Large intestine (tissue), 12 donors: ENCODE measurements at places on chromosomes 6 and 20.

GRCh38 chr20:3702611-3703391 lies 9.6 kb downstream of the SIGLEC1 start:
- H3K27me3 ChIP-seq = peaks cover 9% of the 10 kb centered on the region
- no peaks in the 10 kb centered on the region for H3K4me1 ChIP-seq
- DNase-seq = no peak
- no peak overlapping the region for H3K27ac ChIP-seq
- H3K36me3 ChIP-seq = no peaks in the 10 kb centered on the region

DNA sequence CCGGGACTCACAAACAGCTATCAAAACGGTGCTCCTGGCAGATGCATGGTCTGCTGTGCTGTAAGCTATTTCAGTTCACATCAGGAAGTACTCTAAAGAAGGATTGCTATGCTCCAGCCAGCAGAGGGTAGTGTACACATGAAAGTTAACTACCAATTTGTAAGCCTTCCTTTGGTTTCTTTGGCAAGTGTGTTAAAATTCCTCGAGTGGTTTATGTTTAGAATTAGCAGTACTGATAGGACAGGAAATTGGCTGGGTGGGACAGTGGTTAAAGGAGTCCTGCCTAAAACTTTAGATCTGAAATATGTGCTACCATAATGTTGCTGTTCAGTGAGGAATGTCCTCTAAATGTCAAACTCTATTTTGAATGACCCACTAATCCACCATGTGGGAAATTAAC lies 47.4 kb downstream of the TRMT11 start:
- H3K36me3 ChIP-seq = peaks cover 8% of the 10 kb centered on the region
- H3K4me3 ChIP-seq = no peak overlapping the region
- peaks cover 7% of the 10 kb centered on the region for H3K4me1 ChIP-seq
- DNase-seq = peak; percentile 29
- H3K27ac ChIP-seq = no peak overlapping the region

DNA sequence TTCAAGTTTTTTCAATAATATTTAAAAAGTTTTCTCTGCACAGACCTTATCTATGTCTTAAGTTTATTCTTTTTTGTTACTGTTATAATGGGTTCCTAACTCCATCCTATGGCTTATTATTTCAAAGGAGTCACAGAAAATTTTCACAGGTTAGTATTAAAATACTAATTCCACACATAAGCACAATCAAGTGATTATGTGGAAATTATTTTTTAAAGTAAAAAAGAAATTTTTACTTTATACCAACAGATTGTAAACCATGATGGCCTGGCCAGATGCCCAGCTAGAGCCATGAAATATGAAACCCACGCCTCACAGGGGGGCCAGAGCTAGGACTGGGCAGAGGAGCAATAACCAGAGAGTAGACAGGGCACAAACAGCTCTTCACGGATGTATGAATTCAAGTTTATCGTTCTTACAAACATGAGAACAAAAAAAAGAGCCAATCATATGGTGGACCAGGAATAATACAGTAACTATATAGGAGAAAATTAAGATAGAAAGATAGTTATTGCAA lies 34.0 kb downstream of the NUDT3 start:
- no peaks in the 10 kb centered on the region for H3K27me3 ChIP-seq
- H3K27ac ChIP-seq = no peak overlapping the region
- no peak overlapping the region for H3K4me3 ChIP-seq
- H3K4me1 ChIP-seq = no peaks in the 10 kb centered on the region
- H3K36me3 ChIP-seq = no peaks in the 10 kb centered on the region
- DNase-seq = no peak

GRCh38 chr6:113057567-113058053 lies 710.5 kb downstream of the RFPL4B start:
- H3K4me3 ChIP-seq = no peak overlapping the region
- no peak overlapping the region for H3K27ac ChIP-seq
- no peaks in the 10 kb centered on the region for H3K4me1 ChIP-seq
- DNase-seq = no peak

GRCh38 chr6:131979515-131980337 lies 28.6 kb upstream of the CCN2 start:
- H3K36me3 ChIP-seq = no peaks in the 10 kb centered on the region
- peaks cover 24% of the 10 kb centered on the region for H3K4me1 ChIP-seq
- H3K27ac ChIP-seq = no peak overlapping the region
- no peaks in the 10 kb centered on the region for H3K27me3 ChIP-seq
- H3K4me3 ChIP-seq = no peak overlapping the region
- no peak for DNase-seq

- no peaks in the 10 kb centered on the region for H3K36me3 ChIP-seq
- H3K27ac ChIP-seq = no peak overlapping the region
- peaks cover 66% of the 10 kb centered on the region for H3K27me3 ChIP-seq
- DNase-seq = no peak
- no peaks in the 10 kb centered on the region for H3K4me1 ChIP-seq
Observed at GRCh38 chr20:59575653-59576052, 28.7 kb upstream of the PHACTR3 start.

- H3K27ac ChIP-seq = no peak overlapping the region
- no peak for DNase-seq
- H3K36me3 ChIP-seq = peaks cover 52% of the 10 kb centered on the region
Observed at GRCh38 chr6:41693281-41694240, 41.8 kb downstream of the TFEB start.

GRCh38 chr6:78810698-78811097 lies 56.7 kb upstream of the IRAK1BP1 start:
- DNase-seq = no peak
- no peaks in the 10 kb centered on the region for H3K4me1 ChIP-seq
- no peak overlapping the region for H3K4me3 ChIP-seq
- H3K36me3 ChIP-seq = no peaks in the 10 kb centered on the region

DNA sequence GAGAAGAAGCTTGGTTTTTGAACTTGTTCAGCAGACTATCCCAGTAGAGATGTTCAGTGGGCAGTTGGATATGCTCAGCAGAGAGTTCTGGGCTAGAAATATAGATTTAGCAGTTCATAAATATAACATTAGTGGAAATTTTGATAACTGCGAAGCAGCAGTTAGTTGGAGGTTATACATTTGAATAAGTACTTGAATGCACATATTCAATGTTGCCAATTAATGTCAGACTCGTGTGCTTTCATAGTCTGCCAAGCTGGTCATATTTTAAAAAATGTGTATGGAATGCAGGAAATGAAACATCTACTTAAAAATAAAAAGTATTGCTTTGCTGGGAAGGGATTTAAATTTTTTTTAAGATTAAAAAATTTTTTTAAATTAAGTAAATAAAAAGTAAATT lies 92.5 kb upstream of the E2F3 start:
- H3K36me3 ChIP-seq = no peaks in the 10 kb centered on the region
- H3K4me1 ChIP-seq = peaks cover 13% of the 10 kb centered on the region
- DNase-seq = no peak
- no peak overlapping the region for H3K4me3 ChIP-seq
- no peaks in the 10 kb centered on the region for H3K27me3 ChIP-seq

DNA sequence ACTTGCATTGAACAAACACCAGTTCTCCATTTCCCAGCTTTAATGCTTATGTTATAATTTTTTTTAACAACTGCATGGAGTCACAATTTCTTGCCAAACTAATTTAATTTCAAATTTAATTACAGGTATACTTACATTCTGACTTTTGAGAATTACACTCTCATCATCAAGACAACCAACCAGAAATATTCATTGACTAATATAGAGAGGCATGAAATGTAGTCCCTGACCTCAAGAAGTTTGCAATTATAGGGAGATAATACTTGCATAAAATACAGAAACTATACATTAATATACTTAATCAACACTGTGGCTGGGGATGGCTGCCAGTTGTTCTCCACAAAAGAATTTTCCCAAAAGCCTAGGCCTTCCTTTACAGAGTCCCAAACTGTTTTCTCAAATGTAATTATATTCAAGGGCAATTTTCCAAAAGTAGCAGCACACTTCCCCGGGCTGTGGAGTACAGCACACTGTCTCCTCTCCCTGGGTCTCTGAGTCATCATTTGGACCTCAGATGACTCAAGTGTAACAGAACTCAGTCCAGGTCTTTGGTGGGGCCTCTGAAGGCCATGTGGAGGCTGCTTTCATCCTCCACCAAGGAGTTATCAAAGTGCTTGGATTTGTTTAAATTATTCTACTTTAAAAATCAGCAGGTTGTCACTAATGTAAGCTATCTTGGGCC lies 114.1 kb downstream of the KIF16B start:
- DNase-seq = no peak
- peaks cover 12% of the 10 kb centered on the region for H3K4me1 ChIP-seq
- no peak overlapping the region for H3K4me3 ChIP-seq

GRCh38 chr20:58749979-58750378 lies 57.4 kb downstream of the NPEPL1 start:
- no peak overlapping the region for H3K27ac ChIP-seq
- no peaks in the 10 kb centered on the region for H3K36me3 ChIP-seq

- no peaks in the 10 kb centered on the region for H3K27me3 ChIP-seq
- H3K4me1 ChIP-seq = no peaks in the 10 kb centered on the region
- no peak overlapping the region for H3K27ac ChIP-seq
Observed at GRCh38 chr6:117955684-117956256, 48.7 kb downstream of the SLC35F1 start.

GRCh38 chr20:19588732-19589131 lies 169.3 kb upstream of the RIN2 start:
- H3K27ac ChIP-seq = no peak overlapping the region
- peaks cover 2% of the 10 kb centered on the region for H3K36me3 ChIP-seq
- no peaks in the 10 kb centered on the region for H3K4me1 ChIP-seq
- no peak for DNase-seq
- H3K27me3 ChIP-seq = peaks cover 5% of the 10 kb centered on the region
- H3K4me3 ChIP-seq = no peak overlapping the region

DNA sequence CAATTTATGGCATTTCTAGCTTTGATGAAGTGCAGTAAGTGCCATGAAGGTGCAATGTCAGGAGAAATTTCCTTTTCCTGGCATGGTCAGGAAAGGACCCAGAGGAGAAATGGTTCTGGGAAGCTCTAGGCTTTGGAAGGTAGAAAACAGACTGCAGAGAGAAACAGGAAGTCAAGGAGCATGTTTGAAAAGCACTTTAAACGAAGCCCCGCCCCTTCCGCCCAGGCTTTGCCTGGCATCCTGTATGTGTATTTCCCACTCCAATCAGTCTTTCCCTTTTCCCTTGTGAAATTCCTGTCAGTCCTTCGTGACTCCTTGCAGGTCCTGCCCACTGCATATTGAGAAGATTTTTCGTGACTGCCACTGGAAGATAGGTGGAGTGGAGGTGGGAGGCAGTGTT lies 320.9 kb upstream of the SASH1 start:
- DNase-seq = no peak
- H3K27ac ChIP-seq = no peak overlapping the region
- H3K4me3 ChIP-seq = no peak overlapping the region
- no peaks in the 10 kb centered on the region for H3K27me3 ChIP-seq

DNA sequence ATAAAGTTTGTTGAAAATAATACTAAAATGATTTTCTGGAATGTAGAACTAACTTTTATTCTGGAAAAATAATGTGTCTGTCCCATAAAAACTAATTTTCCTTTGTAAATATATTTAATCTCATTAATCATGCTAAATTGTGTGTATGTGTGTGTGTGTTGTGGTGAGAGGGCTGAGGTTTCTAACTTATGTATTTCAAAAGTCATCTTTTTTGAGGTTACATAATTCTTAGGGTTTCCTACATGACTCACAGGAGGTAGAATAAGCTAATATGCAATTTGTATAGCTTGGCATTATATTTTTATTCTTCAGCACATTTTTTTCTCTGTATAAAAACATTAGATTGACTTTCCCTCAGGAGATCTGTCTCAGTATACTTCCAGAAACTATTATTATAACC lies 64.1 kb upstream of the CLVS2 start:
- no peak for DNase-seq
- H3K36me3 ChIP-seq = no peaks in the 10 kb centered on the region
- H3K27ac ChIP-seq = no peak overlapping the region
- H3K4me1 ChIP-seq = no peaks in the 10 kb centered on the region
- H3K4me3 ChIP-seq = no peak overlapping the region

DNA sequence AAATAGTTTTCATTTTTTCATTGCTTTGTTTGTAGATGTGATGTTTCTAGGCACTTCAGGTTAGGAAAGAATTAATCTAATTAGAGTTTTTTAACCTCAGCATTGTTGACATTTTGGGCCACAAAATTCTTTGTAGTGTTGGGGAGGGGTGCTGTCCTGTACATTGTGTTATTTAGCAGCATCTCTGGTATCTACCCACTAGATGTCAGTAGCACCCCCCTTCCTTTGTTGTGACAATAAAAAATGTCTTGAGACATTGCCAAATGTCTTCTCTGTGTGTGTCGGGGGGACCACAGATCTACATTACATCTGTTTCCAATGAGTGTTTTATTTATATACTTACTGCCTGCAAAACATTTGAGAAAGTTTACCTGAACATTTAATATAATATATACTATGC lies 45.6 kb downstream of the EYA4 start:
- no peaks in the 10 kb centered on the region for H3K36me3 ChIP-seq
- no peaks in the 10 kb centered on the region for H3K27me3 ChIP-seq
- no peak for DNase-seq
- no peak overlapping the region for H3K4me3 ChIP-seq
- no peaks in the 10 kb centered on the region for H3K4me1 ChIP-seq
- no peak overlapping the region for H3K27ac ChIP-seq

DNA sequence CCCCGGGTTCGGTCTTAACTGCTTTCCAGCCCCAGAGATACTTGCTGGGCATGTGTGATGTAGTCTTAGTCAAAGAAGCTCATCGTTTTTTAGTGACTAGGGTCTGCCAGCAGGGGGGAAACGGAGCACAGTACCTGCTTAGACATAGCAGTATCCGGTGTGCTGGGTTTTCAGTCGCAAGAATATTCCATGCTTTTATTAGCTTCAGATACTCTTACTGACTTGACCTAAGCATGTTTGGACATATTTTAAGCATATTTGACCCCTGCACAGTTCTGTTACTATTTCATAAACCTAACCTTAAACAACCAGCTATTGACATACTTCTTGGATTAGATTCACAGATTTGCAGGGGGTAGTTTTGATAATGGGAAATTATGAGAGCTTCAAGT lies 3.0 kb downstream of the E2F3 start:
- H3K4me3 ChIP-seq = peak overlapping the region; percentile 87
- H3K27me3 ChIP-seq = no peaks in the 10 kb centered on the region
- DNase-seq = peak; percentile 58
- peaks cover 4% of the 10 kb centered on the region for H3K36me3 ChIP-seq

GRCh38 chr6:7052443-7053011 lies 55.2 kb upstream of the RREB1 start:
- peak overlapping the region; percentile 66 for H3K4me3 ChIP-seq
- no peaks in the 10 kb centered on the region for H3K27me3 ChIP-seq
- H3K4me1 ChIP-seq = peaks cover 23% of the 10 kb centered on the region

GRCh38 chr20:56299362-56299761 lies 50.8 kb downstream of the MC3R start:
- H3K36me3 ChIP-seq = no peaks in the 10 kb centered on the region
- no peaks in the 10 kb centered on the region for H3K4me1 ChIP-seq
- no peak for DNase-seq
- H3K4me3 ChIP-seq = no peak overlapping the region
- H3K27ac ChIP-seq = no peak overlapping the region
- no peaks in the 10 kb centered on the region for H3K27me3 ChIP-seq
